Prostate gland (tissue), 2 donors: ENCODE measurements at places on chromosomes 5 and 9. TPM values are rescaled to one million over a fixed set of nuclear protein-coding genes. Genes with fewer than 3 reads are reported as not detected.

GRCh38 chr5:154611341-154611767 is 133.3 kb upstream of the HAND1 start:
- no peaks in the 10 kb centered on the region for H3K36me3 ChIP-seq
- peaks cover 4% of the 10 kb centered on the region for H3K4me1 ChIP-seq
- H3K27me3 ChIP-seq, result no peaks in the 10 kb centered on the region
- DNase-seq, result no peak
- no peak overlapping the region for H3K4me3 ChIP-seq

Gene RUFY1
- 55.6 TPM for total RNA-seq

- DNase-seq, result no peak
- no peaks in the 10 kb centered on the region for H3K4me1 ChIP-seq
- H3K27ac ChIP-seq, result no peak overlapping the region
These were observed 304.1 kb downstream of the DEPDC1B start for GRCh38 chr5:60395712-60396329.

DNA sequence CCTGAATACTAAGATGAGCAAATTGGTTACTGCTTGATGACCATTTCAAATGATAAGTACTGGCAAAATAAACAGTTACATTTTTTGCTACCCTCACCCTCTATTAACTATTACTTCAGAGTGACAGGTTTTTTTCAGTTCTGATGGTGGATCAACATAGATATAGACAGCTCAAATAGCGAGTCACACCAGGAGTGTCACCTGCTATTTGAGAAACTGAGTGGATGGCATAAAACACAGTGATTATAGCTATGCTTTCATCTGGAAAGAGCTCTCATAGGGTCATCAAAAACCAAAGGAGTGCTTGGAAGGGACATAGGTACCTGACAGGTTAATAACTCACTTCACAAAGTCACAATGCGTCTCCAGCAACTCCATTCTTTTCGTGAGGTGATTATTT is 244.5 kb upstream of the C9orf72 start:
- no peak overlapping the region for H3K4me3 ChIP-seq
- no peaks in the 10 kb centered on the region for H3K27me3 ChIP-seq
- no peak for DNase-seq
- H3K27ac ChIP-seq, result no peak overlapping the region
- H3K4me1 ChIP-seq, result no peaks in the 10 kb centered on the region

Gene PTGER4
- 78.3 TPM for total RNA-seq

GRCh38 chr5:91645347-91645746 is 262.2 kb upstream of the ARRDC3 start:
- no peaks in the 10 kb centered on the region for H3K27me3 ChIP-seq
- no peak overlapping the region for H3K4me3 ChIP-seq
- no peak for DNase-seq
- no peaks in the 10 kb centered on the region for H3K4me1 ChIP-seq
- no peak overlapping the region for H3K27ac ChIP-seq

DNA sequence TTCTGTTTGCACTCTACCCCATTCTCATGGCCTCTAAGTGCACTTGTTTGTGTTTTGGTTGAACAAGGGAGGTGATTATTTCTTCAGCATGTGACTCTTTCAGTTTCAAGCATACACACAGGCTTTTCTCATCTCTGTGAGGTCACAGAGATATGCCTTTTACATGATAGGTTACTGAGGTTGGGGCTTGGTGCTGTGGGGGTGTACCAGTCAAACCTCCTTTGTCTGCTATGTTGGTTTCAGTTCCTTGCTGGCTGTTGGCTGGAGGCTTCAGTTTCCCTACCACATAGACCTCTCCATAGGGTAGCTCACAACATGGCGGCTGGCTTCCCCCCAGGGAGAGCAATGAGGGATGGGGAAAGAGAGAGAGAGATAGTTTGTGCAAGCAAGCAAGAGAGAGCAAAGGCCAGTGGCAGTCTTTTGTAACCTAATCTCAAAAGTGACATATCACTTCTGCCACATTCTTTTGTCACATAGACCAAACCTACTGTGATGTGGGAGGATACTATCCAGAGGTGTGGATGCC is 96.7 kb upstream of the SEMA6A start:
- H3K4me3 ChIP-seq, result no peak overlapping the region
- no peak for DNase-seq
- H3K27ac ChIP-seq, result no peak overlapping the region
- no peaks in the 10 kb centered on the region for H3K36me3 ChIP-seq
